Airway epithelial cell (primary cell): ENCODE measurements at places on chromosomes 1 and 21. TPM values are rescaled to one million over a fixed set of nuclear protein-coding genes. Genes with fewer than 3 reads are reported as not detected.

Gene RGSL1
- total RNA-seq = not detected in 2 replicates

Gene SUMO3
- 74.9 and 75.6 TPM in 2 replicates for total RNA-seq

Gene FH
- 87.0 and 92.5 TPM in 2 replicates for total RNA-seq

Gene LCE2B
- not detected in 2 replicates for total RNA-seq

Gene CCDC27
- total RNA-seq = not detected in 2 replicates
